ENCODE measurements at places on chromosomes 7 and 10. TPM values are rescaled to one million over a fixed set of nuclear protein-coding genes. Genes with fewer than 3 reads are reported as not detected.
A peak's percentile ranks its signal among the peaks of the same experiment; 100 is the strongest.

DNA sequence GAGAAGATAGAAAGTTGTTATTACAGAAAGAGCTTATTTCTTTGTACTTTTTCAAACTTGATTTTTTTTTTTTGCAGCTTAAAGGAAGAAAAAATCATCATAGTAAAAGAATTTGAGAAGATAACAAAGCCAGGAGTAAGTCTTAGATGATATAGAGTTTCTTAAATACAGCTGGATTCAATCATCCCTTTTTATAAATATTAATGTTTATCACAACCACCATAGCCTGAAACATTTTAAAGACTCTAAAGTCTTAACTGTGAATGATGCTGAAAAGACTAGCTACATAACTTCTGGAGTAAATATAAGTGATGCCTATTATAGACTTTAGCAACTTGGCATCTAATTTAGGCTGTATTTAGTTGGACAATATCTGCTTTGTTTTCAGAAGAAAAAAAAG lies 54.8 kb upstream of the FGL2 start:
- DNase-seq: no peak

GRCh38 chr10:84996580-84996979 lies 668.2 kb downstream of the CCSER2 start:
- no peak for DNase-seq

DNA sequence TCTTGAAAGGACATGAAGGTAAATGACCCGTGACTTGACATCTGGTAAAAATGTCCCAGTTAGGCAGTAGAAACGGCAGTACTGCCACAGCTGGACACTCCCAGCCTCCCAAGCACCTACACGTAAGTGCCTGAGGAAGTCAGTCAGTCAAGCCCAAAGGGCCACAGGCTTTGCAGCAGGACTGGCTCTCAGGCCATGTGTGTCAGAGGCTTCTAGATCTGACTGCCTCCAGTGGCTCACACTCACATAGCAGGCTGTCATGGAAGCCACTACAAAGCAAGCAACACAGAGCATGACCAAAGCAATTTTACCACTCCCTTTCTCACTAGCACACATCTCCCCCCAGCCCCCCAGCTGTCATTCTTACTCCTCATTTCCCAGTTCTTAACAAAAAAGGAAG lies 17.8 kb upstream of the CCNJ start:
- DNase-seq: peak; percentile 34

DNA sequence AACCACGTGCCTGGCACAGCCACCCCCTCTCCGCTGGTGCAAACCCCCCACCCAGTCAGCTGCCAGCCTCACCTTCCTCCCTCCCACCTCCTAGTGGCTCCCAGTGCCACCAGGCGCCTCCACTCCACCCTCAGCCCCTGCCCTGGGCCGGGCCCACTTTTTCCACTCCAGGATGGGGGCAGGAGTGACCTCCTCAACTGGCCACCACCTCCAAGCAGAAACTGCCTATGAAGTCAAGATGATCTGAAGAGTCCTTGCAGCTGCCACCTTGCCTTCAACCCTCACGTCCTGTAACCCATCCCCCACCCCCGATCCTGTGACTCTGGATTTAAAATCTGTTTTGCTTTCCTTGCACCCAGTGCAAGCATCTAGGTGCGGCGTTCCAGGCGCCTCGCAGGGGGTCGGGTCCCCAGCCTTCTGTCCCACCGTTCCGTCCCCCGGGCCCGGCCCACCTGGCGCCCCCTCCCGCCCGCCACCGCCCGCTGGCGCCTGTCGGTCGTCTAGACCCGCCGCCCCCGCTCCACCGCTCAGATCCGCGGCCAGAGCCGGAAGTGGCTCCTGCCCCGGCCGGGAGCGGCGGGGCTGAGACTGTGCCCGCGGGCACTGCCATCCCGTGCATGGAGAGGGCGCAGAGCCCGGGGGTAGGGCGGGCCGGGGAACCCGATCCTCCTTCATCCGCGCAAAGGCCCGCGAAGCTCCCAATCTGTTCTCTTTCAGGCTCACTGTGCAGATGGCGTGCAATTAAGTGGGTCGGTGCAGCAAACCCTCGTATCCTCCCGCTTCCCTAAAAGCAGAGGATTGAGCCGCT lies 51.2 kb upstream of the GTF2I start:
- DNase-seq: no peak

GRCh38 chr7:11833431-11833830 lies 1.4 kb upstream of the THSD7A start:
- DNase-seq: no peak

GRCh38 chr10:97627731-97628130 lies 5.6 kb downstream of the MORN4 start:
- DNase-seq: no peak

- DNase-seq: no peak
These were observed 181.9 kb upstream of the TCF7L2 start for GRCh38 chr10:112768121-112768520.

Gene MGMT
- total RNA-seq: 11.5 TPM

Gene PRKG1
- 1.4 TPM for total RNA-seq

Gene PIP
- not detected for total RNA-seq

Gene GATA3
- total RNA-seq: 2.7 TPM

Gene HOXA6
- 12.7 TPM for total RNA-seq

Gene NPFFR1
- 0.02 TPM for total RNA-seq

All from HCT116 (cell line).